Umbilical cord (tissue), 2 donors: ENCODE measurements at places on chromosomes 7 and 10. TPM values are rescaled to one million over a fixed set of nuclear protein-coding genes. Genes with fewer than 3 reads are reported as not detected.

- DNase-seq = peak; percentile 48
Measured at GRCh38 chr7:1060315-1061072, 16.1 kb downstream of the GPR146 start.

DNA sequence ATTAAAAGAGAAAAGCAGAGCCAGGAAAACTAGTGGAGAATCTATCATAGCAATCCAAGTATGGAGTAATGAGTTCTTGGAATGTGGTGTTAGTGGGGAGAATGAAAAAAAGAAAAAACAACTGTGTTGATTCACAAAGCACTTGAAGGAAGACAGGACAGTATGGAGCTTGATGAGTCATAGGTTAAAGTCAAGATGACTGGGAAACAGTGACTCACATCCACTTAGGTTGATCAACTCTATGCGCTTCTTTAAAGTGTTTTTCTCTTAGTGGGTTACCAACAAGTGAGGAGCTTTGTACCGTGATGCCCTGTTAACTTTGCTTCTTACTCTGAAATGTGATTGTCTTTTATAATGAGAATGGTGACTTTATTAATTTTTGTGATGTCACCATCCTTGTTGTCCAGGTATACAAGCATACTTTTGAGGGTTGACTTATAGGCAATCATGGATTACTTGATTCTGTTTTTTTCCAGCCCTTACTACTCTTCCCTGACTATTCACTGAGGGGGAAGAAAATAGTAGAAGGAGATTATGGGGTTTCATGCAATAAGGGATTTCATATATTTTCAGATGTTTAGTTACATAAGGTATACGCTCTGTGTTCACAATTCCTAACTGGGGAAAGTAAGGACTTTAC lies 32.1 kb upstream of the MDFIC start:
- peak; percentile 38 for DNase-seq

- DNase-seq = no peak
Measured at GRCh38 chr7:2452074-2452507, 24.1 kb downstream of the GRIFIN start.

CYP3A7 gene
- total RNA-seq = 1.2 TPM

GRCh38 chr10:8815969-8816368 lies 761.5 kb downstream of the GATA3 start:
- DNase-seq = no peak

DNA sequence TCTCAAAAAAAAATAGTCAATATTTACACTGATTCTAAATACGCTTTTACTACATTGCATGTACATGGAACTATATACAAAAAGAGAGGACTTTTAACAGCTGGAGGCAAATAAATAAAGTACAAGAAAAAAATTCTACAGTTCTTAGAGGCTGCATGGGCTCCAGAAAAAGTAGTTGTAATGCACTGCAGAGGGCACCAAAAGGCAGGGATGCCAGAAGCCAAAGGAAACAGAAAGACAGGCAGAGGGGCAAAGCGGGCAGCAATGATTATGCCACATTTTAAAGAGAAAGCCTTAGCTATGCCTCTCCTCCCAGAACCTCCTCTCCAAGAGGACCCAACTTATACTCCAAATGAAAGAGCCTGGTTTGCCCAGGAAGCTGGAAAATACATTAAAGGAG lies 11.6 kb upstream of the ADCK2 start:
- no peak for DNase-seq

TSPAN33 gene
- 7.7 TPM for total RNA-seq

DNA sequence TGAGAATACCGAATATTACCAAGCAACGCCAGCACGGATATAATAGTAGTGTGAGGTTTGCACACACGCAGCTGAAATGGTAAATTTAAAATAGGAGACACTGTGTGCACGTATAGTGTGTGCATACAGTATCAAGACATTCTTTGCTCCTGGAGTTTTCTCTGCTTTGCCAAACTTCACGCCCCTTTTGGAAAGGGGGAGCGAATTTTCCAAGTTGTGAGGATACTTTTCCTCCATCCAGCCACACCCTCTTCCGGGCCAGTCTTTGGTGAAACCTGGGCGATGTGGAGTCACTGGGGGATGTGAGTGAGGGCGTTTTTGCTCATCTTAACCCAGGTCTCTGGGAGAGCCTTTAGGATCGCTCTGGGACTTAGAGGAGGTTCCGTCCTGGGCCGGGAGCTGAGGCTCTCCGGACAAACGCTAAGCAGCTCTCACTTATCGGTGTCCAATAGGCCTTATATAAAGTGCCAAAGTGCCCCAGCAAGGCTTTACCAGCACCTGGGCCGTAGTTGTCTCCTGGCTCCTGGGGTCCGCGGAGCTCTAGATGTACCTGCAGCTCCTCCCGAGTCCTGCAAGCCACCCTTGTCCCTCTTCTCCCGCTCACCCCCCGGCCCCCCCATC lies 160.0 kb upstream of the MKI67 start:
- DNase-seq = no peak

DNA sequence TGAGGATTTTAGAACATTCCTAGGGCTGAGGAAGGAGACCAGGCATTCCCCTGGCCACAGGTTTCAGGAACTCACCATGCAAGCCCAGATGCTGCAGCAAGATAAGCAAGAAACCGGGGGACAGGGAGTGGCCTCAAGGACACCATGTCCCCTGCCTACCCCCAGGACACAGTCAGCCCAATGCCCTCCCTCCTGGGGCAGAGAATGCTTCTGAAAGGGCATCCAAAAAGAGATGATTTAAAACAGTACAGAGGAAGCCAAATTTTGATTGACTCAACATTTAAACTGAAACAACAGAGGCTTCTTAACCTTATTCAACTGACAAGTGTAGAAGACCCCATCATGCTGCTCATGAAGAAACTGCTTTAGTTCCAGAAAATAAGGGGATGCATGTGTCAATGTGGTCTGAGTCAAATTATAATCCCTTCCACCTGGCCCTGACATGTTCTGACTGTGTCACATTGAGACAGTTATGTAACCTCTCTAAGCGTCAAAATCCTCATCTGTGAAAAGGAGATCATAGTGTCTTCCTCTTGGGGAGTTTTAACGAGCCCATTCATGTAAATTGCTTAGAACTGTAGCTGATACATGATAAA lies 60.0 kb downstream of the ICA1 start:
- DNase-seq = no peak

DNA sequence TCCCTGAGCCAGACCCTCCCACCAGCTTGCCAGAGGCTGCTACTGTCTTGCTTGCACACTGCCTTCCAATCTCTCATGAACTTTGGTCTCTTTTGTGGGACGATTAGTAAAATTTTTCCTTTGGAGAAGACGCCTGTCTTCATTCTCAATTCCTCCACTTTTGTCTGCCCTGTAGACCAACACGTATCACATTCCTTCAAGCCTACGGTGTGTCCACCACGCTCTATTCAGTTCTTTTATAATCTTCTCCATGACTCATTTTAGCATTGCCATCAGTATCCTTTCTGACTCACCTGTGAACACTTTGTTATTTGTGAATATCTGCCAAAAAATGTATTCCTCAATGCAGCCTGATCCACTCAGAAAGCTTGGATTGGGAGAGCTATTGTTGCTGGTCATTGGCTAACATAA lies 1.4 kb downstream of the GIMAP5 start:
- no peak for DNase-seq

DNA sequence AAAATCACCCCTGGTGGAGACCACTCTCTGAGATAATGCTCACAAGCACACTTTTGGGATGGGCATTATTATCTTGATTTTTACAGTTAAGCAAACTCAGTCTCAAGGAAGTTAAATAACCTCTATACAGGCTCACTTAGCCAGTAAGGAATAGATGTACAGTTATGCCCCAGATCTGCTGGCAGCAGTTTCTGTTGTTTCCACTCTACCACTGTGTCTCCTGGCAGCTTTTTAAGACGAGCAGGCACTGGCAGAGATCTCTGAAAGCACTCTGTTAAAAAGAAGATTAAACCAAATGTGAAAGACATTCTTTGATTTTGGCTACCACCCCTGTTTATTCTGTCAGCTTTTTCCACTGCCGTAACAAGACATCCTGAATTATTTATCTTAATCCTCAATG lies 73.2 kb downstream of the SRI start:
- DNase-seq = no peak

HOXA7 gene
- 0.72 TPM for total RNA-seq

DNA sequence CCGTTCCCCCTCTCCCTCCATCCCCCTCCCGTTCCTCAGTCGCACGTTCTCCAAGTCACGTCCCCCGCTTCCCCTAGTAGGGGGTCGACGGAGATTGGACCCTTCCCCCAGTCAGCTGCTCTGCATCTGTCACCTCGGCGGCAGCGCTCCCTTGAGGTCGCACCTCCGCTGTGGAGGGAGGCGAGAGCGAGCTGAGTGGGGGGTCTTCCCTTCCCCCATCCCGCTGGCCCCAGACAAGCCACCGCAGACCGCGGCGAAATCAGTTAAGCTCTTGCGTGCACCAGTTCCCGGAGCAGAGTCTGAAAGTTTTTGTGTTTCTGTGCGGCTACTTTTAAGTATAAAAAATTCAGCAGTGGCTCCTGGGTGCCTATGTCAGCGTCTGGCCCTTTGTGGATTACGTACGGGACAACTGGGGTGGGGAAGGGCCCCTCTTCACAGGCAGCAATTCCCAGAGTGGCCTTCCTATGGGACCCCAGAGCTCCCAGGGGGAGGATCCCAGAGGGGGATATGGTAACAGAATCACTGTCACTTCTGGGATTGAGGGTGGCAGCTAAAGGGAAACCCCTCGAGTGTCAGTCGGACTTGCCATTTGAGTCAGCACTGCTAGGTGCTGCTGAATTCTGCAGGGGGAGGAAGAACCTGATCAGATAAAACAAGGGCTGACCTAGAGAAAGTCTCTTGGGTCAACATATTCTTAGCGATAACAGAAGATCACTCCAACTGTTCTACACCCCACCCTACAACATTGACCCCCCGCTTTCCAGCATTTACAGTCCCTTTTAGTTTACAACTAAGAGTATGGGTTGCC lies 12.5 kb upstream of the DDIT4 start:
- no peak for DNase-seq

- DNase-seq = no peak
Measured at GRCh38 chr10:132974886-132975830, 32.8 kb upstream of the CFAP46 start.

GIMAP1 gene
- 4.1 TPM for total RNA-seq

AKR1C8 gene
- total RNA-seq = 2.9 TPM

LGI1 gene
- 9.4 TPM for total RNA-seq

DNA sequence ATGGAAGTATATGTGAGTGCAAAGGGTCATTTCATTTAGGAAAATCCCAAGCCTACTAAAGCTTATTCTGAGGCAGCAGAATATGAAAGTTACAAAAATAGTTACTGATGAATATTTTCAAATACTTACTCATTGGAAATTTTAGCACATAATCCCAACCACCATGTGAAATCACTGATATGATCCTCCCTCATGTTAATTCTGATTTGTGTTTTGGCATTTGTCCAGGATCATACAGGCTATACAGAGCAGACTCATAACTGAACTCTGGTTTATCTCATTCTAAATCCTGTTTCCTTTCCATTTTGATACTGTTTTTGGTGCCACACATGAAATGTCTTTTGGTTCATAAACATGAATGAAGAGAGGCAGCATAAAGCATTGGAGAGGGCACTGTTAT lies 3.4 kb upstream of the FAM24B start:
- peak; percentile 3 for DNase-seq

NPM3 gene
- 38.0 TPM for total RNA-seq

GRCh38 chr10:73095481-73096021 lies 1.1 kb downstream of the P4HA1 start:
- DNase-seq = peak; percentile 91

DNA sequence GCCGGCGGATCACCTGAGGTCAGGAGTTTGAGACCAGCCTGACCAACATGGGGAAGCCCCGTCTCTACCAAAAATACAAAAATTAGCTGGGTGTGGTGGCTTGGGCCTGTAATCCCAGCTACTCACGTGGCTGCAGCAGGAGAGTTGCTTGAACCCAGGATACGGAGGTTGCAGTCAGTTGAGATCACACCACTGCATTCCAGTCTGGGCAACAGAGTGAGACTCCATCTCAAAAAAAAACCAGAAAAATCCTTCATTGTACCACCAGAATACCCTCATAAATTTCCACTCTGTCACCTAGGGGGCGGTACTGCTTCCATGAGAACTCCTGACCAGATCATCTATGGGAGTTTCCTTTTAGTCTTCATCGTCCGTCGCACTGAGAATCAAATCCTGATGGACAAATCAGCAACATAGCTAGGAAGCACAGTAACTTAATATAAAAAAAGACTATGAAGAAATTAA lies 225.8 kb upstream of the KLF14 start:
- no peak for DNase-seq

DNA sequence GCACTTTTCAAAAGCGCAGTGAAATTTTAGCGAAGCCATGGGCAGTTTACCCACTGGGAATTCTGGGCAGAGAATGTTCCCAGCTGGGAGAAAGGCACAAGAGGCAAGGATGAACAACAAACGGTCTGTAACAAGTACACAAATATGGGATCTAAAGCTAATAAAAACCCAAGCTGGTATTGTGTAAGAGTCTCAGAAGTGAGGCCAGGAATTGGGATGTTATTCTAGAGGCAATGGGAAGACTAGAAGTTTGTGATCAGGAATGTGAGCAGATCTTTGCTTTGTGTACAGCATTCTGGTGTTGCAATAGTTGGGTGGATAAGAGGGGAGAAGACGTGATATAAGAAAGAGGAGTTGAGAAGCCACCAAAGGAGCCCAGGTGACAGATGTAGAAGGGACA lies 15.0 kb downstream of the FZD9 start:
- DNase-seq = no peak

- peak; percentile 26 for DNase-seq
Measured at GRCh38 chr10:4766454-4766853, 59.6 kb upstream of the AKR1E2 start.

DNA sequence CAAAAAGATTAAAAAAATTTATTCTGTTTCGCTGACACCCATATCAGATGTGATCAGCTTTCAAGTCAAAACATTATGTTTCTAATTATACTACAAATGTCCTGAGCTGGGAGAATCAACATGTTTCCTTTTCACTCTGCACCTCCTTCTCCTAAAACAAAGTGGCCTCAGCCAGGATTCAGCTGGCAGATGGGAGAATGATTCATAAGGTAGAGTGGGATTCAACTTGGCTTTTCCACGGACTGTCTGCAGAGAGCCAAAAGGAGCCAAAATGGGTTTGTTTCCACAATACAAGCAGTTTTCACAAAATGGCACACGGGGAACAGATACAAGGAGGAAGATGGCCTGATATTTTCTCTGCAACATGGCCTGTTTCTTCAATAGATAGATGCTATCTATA lies 376.5 kb upstream of the PRKCQ start:
- DNase-seq = no peak

GRCh38 chr7:111343017-111343416 lies 219.3 kb downstream of the IMMP2L start:
- DNase-seq = no peak

- no peak for DNase-seq
Measured at GRCh38 chr10:125132344-125132743, 28.0 kb downstream of the CTBP2 start.

GRCh38 chr7:117219485-117219884 lies 103.4 kb downstream of the WNT2 start:
- peak; percentile 13 for DNase-seq

GRCh38 chr10:97154162-97154561 lies 31.6 kb downstream of the SLIT1 start:
- no peak for DNase-seq

INHBA gene
- total RNA-seq = 172 TPM

GRCh38 chr7:42730586-42730985 lies 181.3 kb downstream of the C7orf25 start:
- DNase-seq = no peak
